ENCODE measurements at places on chromosomes 1 and 21.

- H3K36me3 ChIP-seq: no peaks in the 10 kb centered on the region
- H3K4me3 ChIP-seq: no peak overlapping the region
- no peak for DNase-seq
- H3K27me3 ChIP-seq: no peaks in the 10 kb centered on the region
These were observed 57.9 kb upstream of the CXADR start for GRCh38 chr21:17455028-17455353.

DNA sequence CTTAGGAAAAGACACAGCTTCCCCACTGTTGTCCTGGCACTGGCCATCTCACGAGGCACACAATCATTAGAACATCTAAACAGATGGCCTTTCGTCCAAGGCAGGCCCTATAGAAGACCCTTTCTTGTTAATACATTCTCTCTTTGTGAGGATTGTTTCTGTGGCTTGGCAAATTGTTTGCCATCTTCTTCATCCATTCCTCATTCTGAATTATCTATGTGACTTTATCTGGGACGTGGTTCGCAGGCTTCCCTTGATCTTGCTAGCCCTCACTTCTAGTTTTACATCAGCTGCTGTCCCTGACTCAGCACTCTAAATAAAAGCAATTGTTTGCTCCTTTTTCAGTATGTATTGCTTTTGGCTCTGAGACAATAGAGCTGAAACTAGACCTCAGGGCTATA lies 101.1 kb upstream of the ZC3H11B start:
- H3K4me1 ChIP-seq: no peaks in the 10 kb centered on the region
- H3K36me3 ChIP-seq: no peaks in the 10 kb centered on the region
- H3K27ac ChIP-seq: no peak overlapping the region
- DNase-seq: no peak

DNA sequence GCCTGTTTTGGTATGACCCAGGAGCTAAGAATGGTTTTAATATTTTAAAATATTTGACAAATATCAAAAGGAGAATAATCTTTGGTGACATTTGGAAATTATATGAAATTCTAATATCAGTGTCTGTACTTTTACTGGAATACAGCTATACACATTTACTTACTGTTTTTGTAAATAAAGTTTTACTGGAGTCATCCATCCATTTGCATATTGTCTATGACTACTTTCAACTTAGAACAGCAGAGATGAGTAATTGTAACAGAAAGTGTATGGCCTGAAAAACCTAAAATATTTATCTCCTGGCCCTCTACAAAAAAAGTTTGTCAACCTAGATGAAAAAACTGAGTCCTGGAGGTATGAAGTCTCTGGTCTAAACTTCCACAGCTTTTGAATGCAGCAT lies 5.8 kb upstream of the MAP3K7CL start:
- no peaks in the 10 kb centered on the region for H3K4me1 ChIP-seq
- peaks cover 2% of the 10 kb centered on the region for H3K36me3 ChIP-seq
- H3K27ac ChIP-seq: no peak overlapping the region

DNA sequence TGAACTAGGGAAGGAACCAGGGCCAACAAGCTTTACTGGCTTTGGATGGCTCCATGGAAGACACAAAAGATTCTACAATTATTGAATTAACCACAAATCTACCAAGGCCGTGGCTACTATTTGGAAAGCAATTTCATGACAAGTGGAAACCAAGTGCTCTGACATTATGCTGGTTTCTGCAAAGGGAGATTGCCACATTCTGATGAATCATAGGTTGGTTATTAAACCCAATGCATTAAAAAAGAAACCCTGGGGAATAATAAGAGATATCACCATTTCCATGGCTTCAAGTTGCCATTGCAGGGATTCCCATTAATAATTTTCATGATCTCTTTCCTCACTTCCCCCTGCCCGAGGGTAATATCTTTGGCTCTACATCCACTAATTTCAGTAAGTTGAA lies 359.2 kb upstream of the NCAM2 start:
- no peaks in the 10 kb centered on the region for H3K4me1 ChIP-seq
- no peaks in the 10 kb centered on the region for H3K27me3 ChIP-seq
- no peak overlapping the region for H3K27ac ChIP-seq
- H3K4me3 ChIP-seq: no peak overlapping the region
- H3K36me3 ChIP-seq: no peaks in the 10 kb centered on the region
- no peak for DNase-seq

GRCh38 chr1:82321794-82322193 lies 521.1 kb downstream of the ADGRL2 start:
- no peak overlapping the region for H3K4me3 ChIP-seq
- H3K36me3 ChIP-seq: no peaks in the 10 kb centered on the region
- DNase-seq: no peak

DNA sequence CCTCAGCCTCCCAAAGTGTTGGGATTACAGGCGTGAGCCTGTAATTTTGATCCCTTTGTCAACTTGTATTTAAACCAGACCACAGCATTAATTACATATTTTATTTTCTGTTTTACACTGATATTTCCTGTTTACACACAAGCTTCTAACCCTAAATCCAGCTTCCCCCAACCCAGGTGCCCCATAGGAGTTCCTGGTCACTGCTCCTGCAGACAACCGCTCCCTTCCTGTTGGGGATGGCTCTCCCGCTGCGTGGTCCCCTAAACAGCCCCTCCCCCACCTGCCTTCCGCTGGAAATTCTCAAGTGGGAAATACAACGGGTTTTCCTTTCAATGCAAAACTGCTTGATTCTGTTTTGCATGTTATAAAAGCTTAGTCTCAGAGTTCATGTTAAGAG lies 3.7 kb downstream of the CSTB start:
- peaks cover 12% of the 10 kb centered on the region for H3K36me3 ChIP-seq
- no peak for DNase-seq
- no peak overlapping the region for H3K4me3 ChIP-seq
- peaks cover 20% of the 10 kb centered on the region for H3K4me1 ChIP-seq

GRCh38 chr1:8878698-8879463 lies 395 bp upstream of the ENO1 start:
- peaks cover 36% of the 10 kb centered on the region for H3K4me1 ChIP-seq
- H3K4me3 ChIP-seq: peak overlapping the region; percentile 82
- H3K27me3 ChIP-seq: no peaks in the 10 kb centered on the region
- DNase-seq: peak; percentile 100
- H3K36me3 ChIP-seq: peaks cover 36% of the 10 kb centered on the region

- no peak overlapping the region for H3K27ac ChIP-seq
- peaks cover 23% of the 10 kb centered on the region for H3K4me1 ChIP-seq
- H3K4me3 ChIP-seq: peak overlapping the region; percentile 27
- DNase-seq: no peak
These were observed 58.4 kb upstream of the LGALS8 start for GRCh38 chr1:236465231-236465958.

- no peak for DNase-seq
- H3K4me1 ChIP-seq: peaks cover 4% of the 10 kb centered on the region
- no peak overlapping the region for H3K27ac ChIP-seq
- H3K36me3 ChIP-seq: peaks cover 2% of the 10 kb centered on the region
These were observed 12.7 kb downstream of the FAM89A start for GRCh38 chr1:231027136-231027925.

DNA sequence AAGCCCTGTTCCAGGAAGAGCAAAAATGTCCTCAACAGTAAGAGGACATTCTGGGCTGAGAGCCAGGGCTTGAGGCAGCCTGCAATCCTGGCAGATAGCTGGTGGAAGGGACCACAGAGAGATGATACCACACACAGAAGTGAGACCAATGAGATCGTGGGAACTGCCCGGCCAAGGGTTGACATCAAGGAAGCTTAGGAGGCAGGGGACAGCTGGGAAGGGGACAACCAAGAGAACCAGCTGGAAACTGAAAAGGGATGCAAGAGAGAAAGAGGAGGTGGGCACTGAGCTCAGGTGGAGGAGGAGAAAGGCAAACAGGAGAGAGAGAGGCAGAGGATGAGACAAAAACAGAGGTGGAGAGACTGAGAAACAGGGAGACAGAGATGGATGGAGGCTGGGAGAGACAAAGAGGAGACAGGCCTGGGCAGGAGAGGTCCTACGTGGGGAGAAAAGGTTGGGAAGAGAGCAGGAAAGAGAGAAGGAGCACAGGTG lies 9.2 kb downstream of the PDZK1IP1 start:
- no peak overlapping the region for H3K27ac ChIP-seq
- H3K36me3 ChIP-seq: peaks cover 8% of the 10 kb centered on the region
- no peak for DNase-seq
- H3K4me1 ChIP-seq: peaks cover 13% of the 10 kb centered on the region

GRCh38 chr1:6727535-6727934 lies 25.9 kb upstream of the DNAJC11 start:
- H3K4me1 ChIP-seq: no peaks in the 10 kb centered on the region
- no peak overlapping the region for H3K4me3 ChIP-seq
- H3K27me3 ChIP-seq: peaks cover 43% of the 10 kb centered on the region
- peaks cover 2% of the 10 kb centered on the region for H3K36me3 ChIP-seq
- peak; percentile 39 for DNase-seq

DNA sequence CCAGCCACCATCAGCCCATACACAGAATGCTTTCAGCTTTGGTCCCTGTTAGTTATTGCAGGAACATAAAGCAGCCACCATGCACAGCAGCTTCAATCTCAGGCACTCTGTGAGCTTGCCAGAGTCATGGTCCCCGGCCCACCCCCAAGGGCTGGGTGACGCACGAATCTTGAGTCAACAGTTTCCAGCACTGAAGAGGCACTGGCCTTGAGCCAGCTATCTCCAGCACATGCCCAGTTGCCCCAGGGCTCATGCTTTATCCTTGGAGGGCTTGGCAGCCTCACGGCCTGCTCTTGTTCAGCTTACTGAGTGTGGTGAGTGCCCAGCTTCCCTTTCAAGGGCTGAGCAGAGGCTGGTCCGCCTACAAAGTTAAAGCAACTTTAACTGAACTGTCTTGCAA lies 200.7 kb upstream of the RAB4A start:
- no peak overlapping the region for H3K4me3 ChIP-seq
- no peak overlapping the region for H3K27ac ChIP-seq
- H3K4me1 ChIP-seq: peaks cover 13% of the 10 kb centered on the region
- no peaks in the 10 kb centered on the region for H3K27me3 ChIP-seq
- H3K36me3 ChIP-seq: peaks cover 1% of the 10 kb centered on the region

DNA sequence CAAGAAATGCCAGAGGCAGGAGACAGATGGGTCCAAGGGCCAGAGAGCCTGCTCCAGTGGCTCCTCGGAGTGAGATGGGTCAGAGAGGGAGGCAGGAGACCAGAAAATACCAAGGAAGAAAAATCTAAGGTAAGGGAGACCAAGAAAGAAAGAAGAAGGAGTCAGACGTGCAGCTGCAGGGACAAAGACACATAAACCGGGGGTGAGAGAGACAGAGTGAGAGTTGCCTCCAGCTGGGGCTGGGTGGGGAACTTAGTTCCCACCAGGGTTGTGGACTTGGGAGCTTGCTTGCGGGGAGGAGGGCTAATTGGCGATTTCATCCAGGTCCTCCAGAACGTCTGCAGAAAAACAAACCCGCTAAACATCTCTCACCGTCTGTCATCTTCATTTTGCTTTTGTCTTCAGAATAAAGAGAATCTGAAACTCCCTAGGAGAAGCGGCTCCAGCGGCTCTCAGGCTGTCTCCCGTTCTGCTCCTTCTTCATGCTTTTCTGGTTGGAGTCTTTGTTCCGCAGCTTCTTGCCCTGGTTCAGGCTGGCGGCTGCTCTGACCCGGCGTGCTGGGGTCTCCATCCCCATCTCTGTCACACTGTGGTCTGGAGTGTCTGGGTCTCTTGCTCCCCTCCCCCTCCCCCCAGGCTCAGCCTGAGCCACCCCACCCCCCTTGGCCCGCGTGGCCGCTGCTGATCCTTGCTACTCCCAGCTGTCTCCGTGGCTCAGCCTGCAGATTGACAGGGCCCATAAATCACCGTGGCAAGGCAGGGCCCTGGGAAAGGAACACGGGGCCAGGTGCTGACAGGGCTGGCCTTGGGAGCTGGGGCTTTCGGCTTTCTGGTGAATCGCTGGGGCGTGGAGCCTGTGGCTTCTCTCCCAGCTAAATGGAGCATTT lies 66.6 kb downstream of the UBIAD1 start:
- H3K4me3 ChIP-seq: no peak overlapping the region
- H3K4me1 ChIP-seq: peaks cover 7% of the 10 kb centered on the region
- no peak overlapping the region for H3K27ac ChIP-seq
- DNase-seq: no peak

GRCh38 chr1:32112806-32113375 lies 5.0 kb downstream of the KPNA6 start:
- DNase-seq: no peak
- peak overlapping the region; percentile 20 for H3K4me3 ChIP-seq
- no peak overlapping the region for H3K27ac ChIP-seq
- H3K36me3 ChIP-seq: peaks cover 19% of the 10 kb centered on the region
- peaks cover 60% of the 10 kb centered on the region for H3K4me1 ChIP-seq
- no peaks in the 10 kb centered on the region for H3K27me3 ChIP-seq

GRCh38 chr1:28606771-28607170 lies 14.7 kb downstream of the RAB42 start:
- H3K4me1 ChIP-seq: no peaks in the 10 kb centered on the region
- no peaks in the 10 kb centered on the region for H3K27me3 ChIP-seq
- H3K27ac ChIP-seq: no peak overlapping the region

GRCh38 chr1:94801919-94802546 lies 18.1 kb upstream of the SLC44A3 start:
- H3K4me1 ChIP-seq: peaks cover 12% of the 10 kb centered on the region
- H3K27ac ChIP-seq: no peak overlapping the region
- no peak for DNase-seq
- H3K4me3 ChIP-seq: no peak overlapping the region
- no peaks in the 10 kb centered on the region for H3K36me3 ChIP-seq

- DNase-seq: no peak
- no peaks in the 10 kb centered on the region for H3K27me3 ChIP-seq
- H3K36me3 ChIP-seq: peaks cover 2% of the 10 kb centered on the region
- peaks cover 58% of the 10 kb centered on the region for H3K4me1 ChIP-seq
- H3K4me3 ChIP-seq: no peak overlapping the region
- H3K27ac ChIP-seq: no peak overlapping the region
These were observed 176.0 kb downstream of the C1orf21 start for GRCh38 chr1:184562806-184563205.

DNA sequence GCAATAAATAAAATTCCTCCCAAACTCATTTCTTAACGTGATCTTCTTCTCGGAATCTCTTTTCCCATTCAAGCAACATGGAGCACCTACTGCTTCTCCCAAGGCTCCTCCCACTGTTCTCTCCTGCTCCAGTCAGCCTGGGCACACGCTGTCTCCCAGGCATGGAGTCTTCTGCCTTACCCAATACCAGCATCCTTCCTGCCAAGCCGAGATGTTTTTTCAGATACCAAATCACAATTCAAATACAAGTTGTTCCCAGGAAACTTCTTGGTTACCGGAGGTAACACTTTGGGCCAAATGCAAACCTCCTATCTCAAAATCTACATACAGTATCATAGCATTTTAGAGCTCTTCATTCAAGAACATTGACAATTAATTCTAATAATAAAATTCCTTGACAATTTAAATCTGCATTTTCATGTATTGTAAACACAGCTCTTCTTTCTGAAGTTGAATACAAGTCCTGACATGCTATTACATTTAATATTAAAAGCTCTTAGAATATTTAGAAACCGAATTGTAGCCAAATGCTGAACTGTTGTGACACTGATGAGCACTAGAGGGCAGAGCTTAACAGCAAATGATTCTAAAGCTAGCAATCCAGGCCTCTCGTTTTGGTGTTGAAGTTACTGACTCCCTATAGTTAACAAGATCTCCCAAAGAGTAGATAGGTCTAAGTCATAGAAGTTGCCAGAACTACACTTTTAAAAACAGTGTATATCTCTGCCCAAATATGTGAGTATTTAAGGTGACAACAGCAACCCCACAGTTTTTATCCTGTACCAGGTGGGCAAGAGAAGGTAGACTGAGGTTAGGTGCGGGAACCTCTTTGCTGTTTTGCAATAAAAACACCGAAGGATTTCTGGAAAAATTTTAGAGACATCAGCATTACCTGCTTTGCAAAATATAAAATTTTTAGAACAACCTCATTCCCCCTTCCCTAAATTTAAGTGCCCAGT lies 52.3 kb downstream of the BCAR3 start:
- peak; percentile 40 for DNase-seq
- H3K4me1 ChIP-seq: no peaks in the 10 kb centered on the region
- H3K36me3 ChIP-seq: peaks cover 2% of the 10 kb centered on the region
- H3K27me3 ChIP-seq: no peaks in the 10 kb centered on the region
- no peak overlapping the region for H3K4me3 ChIP-seq

Measured in central memory CD8-positive, alpha-beta T cell (primary cell).